Fibroblast of skin of abdomen (primary cell): ENCODE measurements at places on chromosomes 12 and 14.
A peak's percentile ranks its signal among the peaks of the same experiment; 100 is the strongest.

DNA sequence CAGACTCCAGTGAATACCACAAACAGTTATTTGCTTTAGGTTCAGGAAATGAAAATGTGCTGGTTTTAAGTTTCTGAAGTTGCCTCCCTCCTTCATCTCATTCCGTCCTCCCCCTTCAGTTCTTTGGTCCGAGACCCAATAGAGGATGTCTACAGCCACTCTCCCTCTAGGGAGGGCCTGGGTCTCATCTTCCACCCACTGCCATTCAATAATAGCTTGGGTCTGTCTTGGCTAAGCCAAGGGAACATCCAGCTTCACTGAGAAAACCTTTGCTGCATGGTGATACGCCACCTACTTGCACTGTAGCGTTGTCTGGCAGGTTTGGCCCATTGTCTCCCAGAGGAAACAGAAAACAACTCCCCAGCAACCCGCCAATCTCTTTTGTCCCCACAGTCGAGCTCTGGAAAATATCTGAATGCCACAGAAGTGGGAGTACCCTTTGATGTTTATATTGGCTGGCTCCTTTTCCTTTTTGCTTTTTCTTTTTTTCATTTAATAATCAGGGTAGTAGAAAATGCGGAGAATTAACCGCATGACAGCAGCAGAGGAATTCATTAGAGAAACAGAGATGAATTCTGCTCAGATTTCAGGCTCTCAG is 380.1 kb downstream of the RAD51B start:
- DNase-seq, result peak; percentile 32

DNA sequence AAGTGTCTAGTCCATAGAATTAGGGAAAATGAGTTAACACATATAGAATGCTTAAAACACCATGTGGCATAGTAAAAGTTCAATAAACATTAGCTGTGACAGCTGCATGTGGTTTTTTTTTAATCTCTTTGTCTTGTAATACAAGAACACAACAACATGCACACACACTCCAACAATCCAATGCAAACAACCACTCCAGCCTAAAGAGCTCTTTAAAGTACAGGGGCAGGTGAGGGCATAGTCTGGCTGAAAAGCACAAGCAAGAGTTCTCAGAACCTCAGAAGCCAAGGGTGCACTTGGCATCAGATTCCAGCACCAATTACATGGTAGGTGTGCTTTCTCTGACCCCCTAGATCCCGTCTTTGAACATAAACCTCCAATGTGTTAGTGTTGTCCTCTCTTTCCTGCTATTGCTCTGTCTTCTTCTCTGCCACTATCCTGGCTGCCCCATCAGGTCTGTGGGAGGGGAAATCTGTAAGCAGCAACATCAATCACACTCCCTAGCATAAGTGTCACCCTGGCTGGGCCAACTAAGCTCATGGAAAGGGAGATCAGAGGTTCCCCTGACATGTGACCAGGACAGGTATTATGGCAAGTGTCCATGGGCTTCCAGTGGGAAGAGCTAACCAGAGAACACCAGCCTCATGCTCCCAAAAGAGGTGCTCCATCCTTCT is 91.0 kb downstream of the SLC8A3 start:
- no peak for DNase-seq

DNA sequence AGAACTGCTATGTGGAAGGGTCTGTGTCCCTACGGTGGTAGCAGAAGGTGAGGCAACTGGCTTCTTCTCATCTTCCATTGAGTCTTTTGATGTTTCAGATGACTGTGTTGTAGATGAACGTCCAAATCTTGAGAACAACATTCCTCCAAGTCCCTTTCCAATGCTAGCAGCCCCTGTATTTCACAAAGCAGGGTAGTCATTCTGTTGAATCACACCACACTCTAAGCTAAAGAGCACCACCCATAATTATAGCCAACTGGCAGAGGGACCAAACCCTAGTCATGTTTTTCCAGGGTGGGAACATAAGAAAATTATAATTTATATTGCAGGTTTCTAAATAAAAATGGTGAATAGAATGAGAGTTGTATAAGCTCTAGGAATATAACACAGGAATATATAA is 98.7 kb downstream of the DDHD1 start:
- DNase-seq, result peak; percentile 40

DNA sequence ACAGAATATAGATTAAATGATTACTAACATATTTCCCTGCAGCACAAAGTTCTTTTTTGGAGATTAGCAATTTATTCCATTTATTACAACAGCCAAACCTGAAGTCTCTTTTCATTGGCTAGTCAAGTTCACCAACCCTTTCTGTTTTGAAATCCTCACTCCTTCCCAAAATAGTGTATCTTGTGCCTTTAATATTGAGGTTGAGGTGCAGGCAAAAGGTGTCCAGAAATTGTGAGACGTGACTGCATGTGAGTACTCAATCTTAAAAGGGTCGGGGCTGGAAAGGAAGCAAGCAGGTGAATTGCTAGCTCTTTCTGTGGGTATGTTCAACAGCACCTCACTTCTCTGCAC is 11.1 kb upstream of the FOXN3 start:
- DNase-seq, result no peak

- DNase-seq, result peak; percentile 93
These were observed 133.1 kb downstream of the TMEM30B start for GRCh38 chr14:61147831-61148549.
